ENCODE measurements at places on chromosomes 12 and 14. TPM values are rescaled to one million over a fixed set of nuclear protein-coding genes. Genes with fewer than 3 reads are reported as not detected.

DNA sequence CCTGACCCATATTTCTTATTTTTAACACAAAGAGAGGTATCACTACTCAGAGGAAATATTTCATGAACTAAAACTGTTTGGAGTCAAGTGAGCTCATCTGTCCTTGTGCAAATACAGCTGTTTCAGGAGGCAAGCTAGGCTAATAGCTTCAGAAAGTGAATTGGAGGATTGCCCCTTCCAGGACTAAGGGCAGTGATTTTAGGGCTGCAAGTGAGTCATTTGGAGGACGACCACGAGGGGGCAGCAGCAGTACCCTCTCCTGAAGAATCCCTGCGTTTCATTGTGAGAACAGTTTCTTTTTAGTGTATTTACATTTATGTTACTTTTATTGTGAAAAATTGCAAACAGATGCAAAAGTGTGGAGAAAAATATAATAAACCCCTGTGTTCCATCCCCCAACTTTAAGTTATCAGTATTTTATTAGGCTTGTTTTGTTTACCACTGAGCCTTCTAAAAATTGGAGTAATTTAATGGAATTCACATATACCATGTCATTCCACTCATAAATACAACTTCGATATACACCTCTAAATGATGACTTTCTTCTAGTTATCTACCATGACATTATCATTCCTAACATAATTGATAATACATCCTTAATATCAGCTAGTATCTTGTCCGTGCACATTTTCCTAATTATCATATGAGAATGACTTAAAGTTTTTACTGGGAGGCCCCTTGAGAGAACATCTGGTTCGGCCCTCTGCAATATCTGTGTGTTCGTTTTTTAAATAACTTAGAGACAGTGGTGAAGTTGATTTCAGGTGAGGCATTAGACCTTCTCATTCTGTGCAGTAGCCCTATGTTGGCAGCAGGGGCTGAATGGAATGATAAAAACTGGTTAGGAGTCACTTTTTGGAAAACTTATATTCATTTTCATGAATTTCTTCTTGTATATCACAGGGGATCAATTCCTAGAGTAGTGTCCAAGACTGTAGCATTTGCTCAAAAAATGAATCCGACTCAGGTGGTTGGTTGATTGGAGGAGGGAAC, 13.7 kb downstream of the FOXJ2 start:
- peak; percentile 76 for DNase-seq
- H3K36me3 ChIP-seq = peaks cover 25% of the 10 kb centered on the region
- H3K27ac ChIP-seq = no peak overlapping the region
- H3K27me3 ChIP-seq = no peaks in the 10 kb centered on the region

GRCh38 chr12:70364695-70365397, 1.2 kb upstream of the KCNMB4 start:
- no peak overlapping the region for H3K27ac ChIP-seq
- H3K36me3 ChIP-seq = no peaks in the 10 kb centered on the region
- no peaks in the 10 kb centered on the region for H3K27me3 ChIP-seq
- no peak for DNase-seq

GRCh38 chr14:22767323-22767589, 768 bp downstream of the OXA1L start:
- DNase-seq = no peak
- peaks cover 7% of the 10 kb centered on the region for H3K4me1 ChIP-seq
- H3K4me3 ChIP-seq = peak overlapping the region; percentile 96
- no peak overlapping the region for H3K27ac ChIP-seq

GRCh38 chr12:132456944-132457495, 32.9 kb upstream of the FBRSL1 start:
- H3K4me3 ChIP-seq = no peak overlapping the region
- no peak overlapping the region for H3K27ac ChIP-seq
- peaks cover 65% of the 10 kb centered on the region for H3K27me3 ChIP-seq
- 0 out of 2 replicates have a peak, but pooled peaks cover 8% of the 10 kb centered on the region for H3K4me1 ChIP-seq

The KRT73 gene
- not detected for total RNA-seq

The OR4Q2 gene
- total RNA-seq = not detected

The ARF3 gene
- total RNA-seq = 205 TPM

The TAS2R43 gene
- total RNA-seq = 1.1 TPM

All from PC-9 (cell line).